Activated T-helper 2 cell treated with anti-CD3 and anti-CD28 coated beads, Interferon-gamma antibody, Interleukin-2, Interleukin-4, amounts not matched to agents 10 μg/mL and 5 μg/mL and 100 μg/mL, durations not matched to agents 14 hours and 24 hours and 36 hours (primary cell): ENCODE measurements at places on chromosomes 3 and 15. TPM values are rescaled to one million over a fixed set of nuclear protein-coding genes. Genes with fewer than 3 reads are reported as not detected.

Gene CHRD
- 0.07 TPM in 1 of 2 replicates, not detected in the other for total RNA-seq

Gene CDHR4
- total RNA-seq: 0.16 TPM in 1 of 2 replicates, not detected in the other

Gene SCG5
- 2.0 and 3.7 TPM in 2 replicates for total RNA-seq

GRCh38 chr15:87579537-87579936 is 677.0 kb downstream of the NTRK3 start:
- H3K4me3 ChIP-seq: no peak overlapping the region
- H3K36me3 ChIP-seq: no peaks in the 10 kb centered on the region
- H3K4me1 ChIP-seq: no peaks in the 10 kb centered on the region
- H3K27me3 ChIP-seq: peaks cover 6% of the 10 kb centered on the region

- no peak overlapping the region for H3K27ac ChIP-seq
- no peak overlapping the region for H3K4me3 ChIP-seq
- no peaks in the 10 kb centered on the region for H3K27me3 ChIP-seq
- DNase-seq: no peak
- H3K4me1 ChIP-seq: no peaks in the 10 kb centered on the region
- H3K36me3 ChIP-seq: no peaks in the 10 kb centered on the region
Observed at GRCh38 chr3:3589715-3590130, 209.5 kb upstream of the LRRN1 start.

DNA sequence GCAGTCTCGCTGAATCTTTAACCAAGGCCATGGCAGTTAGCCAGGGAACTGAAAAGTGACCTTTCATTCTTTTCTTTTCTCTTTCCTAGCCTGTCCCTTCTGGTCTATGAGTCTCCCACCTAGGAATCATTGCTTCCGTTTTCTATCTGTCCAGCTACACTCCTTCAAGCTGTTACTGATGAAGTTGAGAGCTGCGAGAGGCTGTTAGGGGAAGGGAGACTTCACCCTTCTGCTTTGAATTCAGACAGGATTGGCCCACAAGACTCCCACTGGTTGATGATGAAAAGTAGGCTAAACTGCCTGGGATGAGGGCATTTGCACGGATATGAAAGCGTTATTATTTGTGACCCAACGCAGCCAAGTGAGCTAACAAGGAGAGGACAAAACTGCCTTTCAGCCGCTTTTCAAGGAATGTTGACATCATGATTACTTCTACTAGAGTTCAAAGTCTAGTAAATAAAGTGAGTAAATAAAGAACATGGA is 30.2 kb downstream of the EIF4E3 start:
- H3K27me3 ChIP-seq: no peaks in the 10 kb centered on the region
- H3K27ac ChIP-seq: no peak overlapping the region

DNA sequence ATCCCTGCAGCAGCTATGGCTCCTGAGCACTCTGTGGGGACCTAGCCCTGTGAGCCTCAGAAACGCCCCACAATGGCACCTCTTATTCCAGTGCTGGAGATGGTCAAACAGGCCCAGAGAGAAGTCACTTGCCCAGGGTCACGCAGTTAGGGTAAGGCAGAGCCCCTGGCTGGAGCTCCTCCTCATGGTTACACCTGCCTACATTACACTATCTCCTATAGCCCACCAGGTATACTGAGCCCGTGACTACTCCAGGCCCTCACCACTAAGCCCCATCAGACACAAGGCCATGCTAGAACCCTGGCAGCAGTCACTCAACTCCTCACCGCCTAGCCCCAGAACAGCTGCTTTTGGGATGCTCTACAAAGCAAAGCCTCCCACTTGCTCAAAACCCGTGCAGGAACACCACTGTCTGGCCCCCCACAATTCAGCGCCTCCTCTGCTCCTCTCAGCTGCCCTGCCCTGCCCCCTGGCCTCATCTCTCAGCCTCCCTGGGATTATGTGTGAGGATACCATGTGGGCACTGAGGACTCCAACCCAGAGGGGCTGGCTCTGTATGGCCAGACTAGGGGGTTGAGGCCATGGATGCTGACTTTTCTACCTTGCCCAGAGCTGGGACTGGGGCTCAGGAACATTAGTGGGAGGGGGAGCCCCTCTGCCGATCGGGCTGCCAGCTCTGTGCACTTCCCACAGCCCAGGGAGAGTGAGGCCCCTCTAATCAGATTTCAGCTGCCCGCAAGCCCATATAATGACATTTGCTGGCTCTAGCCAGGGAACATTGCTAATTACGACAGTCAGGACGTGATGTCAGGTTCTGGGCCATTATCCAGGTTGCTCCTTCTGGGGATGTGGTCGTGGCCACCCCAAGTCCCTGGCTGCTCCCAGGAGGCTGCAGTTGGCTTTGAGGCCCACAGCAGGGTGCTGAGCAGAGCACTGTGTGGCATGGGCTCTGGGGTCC is 4.0 kb downstream of the NT5DC2 start:
- peaks cover 6% of the 10 kb centered on the region for H3K4me1 ChIP-seq
- H3K27me3 ChIP-seq: no peaks in the 10 kb centered on the region
- H3K27ac ChIP-seq: no peak overlapping the region
- DNase-seq: no peak

DNA sequence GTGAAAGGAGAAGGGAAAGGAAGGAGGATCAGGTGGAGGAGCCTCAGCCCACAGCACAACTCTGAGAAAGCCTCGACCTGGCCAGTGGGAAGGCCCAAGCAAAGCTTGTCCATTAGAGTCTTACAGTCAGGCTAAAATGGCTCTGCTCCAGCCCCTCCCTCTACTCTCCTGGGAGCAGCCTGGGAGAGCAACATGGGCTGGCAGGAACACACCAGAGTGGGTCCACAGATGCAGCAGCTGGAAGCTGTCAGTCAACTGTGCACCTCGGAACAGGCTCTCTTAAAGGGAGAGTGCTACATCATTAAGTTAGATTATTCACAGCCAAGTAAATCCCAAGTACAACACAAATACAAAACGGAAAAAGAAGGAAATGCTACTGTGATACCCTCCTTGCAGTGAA is 98.0 kb upstream of the LIMD1 start:
- H3K4me1 ChIP-seq: peaks cover 2% of the 10 kb centered on the region
- peaks cover 30% of the 10 kb centered on the region for H3K36me3 ChIP-seq
- H3K27ac ChIP-seq: no peak overlapping the region
- no peak overlapping the region for H3K4me3 ChIP-seq
- no peaks in the 10 kb centered on the region for H3K27me3 ChIP-seq
- DNase-seq: no peak

DNA sequence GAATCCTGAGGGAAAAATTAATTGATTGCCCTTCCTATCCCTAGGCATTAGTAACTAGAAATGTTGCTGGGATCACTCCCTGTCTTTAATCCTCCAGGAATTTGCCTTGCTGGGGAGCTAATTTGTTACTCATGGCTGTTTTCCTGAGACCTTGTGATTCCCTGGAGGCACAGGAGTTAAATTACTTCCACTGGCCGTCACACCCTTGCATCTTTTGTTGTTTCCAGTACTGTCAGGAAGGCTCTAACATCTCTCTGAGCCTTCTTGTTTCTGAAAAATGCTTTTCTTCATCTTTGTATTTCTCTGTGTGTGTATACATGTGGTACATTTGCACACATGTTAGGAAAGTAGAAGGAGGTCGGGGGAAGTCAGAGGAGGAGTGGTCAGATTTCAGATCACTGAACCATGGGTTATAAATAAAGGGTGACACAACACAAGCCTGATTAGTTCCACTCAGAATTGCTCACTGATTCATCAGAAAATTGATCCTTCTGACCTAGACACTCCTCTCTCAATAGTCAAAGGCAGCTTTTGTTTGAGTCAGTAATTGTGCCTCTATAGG is 23.5 kb upstream of the LRRFIP2 start:
- no peak overlapping the region for H3K4me3 ChIP-seq
- H3K4me1 ChIP-seq: no peaks in the 10 kb centered on the region
- peaks cover 7% of the 10 kb centered on the region for H3K27me3 ChIP-seq
- H3K27ac ChIP-seq: no peak overlapping the region

GRCh38 chr3:50347187-50347813 is 1.8 kb upstream of the ZMYND10 start:
- H3K4me3 ChIP-seq: no peak overlapping the region
- H3K27me3 ChIP-seq: no peaks in the 10 kb centered on the region
- peaks cover 35% of the 10 kb centered on the region for H3K4me1 ChIP-seq
- peaks cover 36% of the 10 kb centered on the region for H3K36me3 ChIP-seq

- H3K27ac ChIP-seq: no peak overlapping the region
- H3K36me3 ChIP-seq: no peaks in the 10 kb centered on the region
- no peak overlapping the region for H3K4me3 ChIP-seq
Observed at GRCh38 chr15:89442671-89443307, 53.6 kb downstream of the RHCG start.
